NCI-H1436 treated with DMSO at 0.1 percent for 48 hours (cell line): ENCODE measurements at places on chromosomes 16 and 17.

GRCh38 chr17:79116575-79117368 is 42.1 kb downstream of the ENGASE start:
- no peak for DNase-seq

DNA sequence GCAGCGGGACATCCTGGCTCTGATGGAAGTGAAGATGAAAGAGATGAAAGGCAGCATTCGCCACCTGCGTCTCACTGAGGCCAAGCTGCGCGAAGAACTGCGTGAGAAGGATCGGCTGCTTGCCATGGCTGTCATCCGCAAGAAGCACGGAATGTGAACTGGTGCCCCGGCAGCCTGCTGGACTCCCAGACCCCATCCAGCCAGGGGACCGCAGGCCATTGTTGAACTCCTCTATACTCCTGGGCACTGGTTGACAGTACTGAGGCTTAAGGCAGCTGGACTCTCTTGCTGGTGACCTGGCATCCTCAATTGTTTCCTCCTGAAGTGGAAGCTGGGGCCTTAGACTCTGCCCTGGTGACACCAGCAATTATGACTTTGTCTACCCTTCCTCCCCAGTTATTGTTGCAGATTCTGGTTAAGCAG is 1.2 kb downstream of the THAP11 start:
- DNase-seq = no peak

- DNase-seq = no peak
These were observed 17.8 kb downstream of the ACTG1 start for GRCh38 chr17:81494626-81495377.

DNA sequence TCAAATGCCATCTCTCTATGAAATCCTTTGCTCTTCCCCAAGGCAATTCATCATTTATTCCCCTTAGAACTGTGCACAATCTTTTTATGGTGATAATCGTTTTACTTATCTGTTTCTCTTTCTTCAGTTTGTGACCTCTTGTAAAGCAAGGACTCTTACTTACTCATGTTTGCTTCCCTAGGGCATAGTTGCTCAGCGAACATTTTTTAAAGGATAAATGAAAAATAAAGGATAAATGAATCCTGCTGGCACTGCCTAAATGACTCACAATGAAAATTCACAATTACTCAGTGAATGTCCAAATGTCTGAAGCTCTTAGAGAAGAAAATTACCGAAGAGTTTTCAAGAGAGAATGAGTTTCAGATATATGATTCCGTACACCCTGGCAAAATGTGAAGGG is 671.7 kb downstream of the CDH11 start:
- DNase-seq = no peak

GRCh38 chr17:77132411-77133086 is 8.2 kb upstream of the SEC14L1 start:
- DNase-seq = no peak

- no peak for DNase-seq
These were observed at the start of gene MMP28 for GRCh38 chr17:35795007-35795870. MMP28 (minus strand) TSS chr17:35795641; CDS start chr17:35795377, 264 bp downstream.

DNA sequence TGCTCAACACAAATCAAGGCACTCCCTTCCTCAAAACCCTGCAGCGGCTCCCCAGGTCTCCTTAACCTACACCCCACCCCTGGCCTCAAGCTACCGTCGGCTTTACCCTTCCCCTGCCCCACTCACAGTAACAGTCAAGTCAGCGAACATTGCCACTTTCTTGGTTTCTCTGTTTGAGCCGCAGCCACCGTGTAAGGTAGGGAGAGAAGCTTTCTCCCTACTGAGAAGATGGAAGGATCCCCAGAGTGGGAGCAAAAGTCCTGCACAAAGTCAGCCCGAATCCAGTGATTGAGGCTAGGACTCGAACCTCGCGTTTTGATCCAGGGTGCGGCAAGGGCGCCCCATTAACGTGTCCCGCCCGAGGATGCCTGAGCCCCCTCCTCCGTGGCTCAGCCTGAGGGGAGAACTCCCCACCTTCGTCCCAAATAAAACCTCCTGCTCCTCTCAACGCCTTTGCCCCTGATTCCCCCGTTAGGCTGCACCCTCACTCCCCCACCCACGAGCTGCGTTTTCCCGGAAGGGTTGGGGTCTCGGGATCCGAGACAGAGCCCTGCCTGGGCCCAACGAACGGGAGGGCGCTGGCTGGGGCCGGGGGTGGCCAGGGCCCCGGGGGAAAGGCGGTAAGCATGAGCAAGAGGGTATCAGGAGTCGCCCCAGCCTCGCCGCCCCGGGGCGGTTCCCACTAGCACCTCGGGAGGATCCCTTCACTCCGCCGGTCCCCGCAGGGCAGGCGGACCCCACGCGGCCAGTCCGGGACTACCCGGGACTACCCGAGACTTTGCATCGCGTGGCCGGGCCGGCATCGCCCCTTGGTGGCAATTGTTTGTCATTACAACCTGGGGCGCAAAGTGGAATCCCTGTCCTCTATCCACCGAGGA is 9.9 kb upstream of the NAGS start:
- no peak for DNase-seq

DNA sequence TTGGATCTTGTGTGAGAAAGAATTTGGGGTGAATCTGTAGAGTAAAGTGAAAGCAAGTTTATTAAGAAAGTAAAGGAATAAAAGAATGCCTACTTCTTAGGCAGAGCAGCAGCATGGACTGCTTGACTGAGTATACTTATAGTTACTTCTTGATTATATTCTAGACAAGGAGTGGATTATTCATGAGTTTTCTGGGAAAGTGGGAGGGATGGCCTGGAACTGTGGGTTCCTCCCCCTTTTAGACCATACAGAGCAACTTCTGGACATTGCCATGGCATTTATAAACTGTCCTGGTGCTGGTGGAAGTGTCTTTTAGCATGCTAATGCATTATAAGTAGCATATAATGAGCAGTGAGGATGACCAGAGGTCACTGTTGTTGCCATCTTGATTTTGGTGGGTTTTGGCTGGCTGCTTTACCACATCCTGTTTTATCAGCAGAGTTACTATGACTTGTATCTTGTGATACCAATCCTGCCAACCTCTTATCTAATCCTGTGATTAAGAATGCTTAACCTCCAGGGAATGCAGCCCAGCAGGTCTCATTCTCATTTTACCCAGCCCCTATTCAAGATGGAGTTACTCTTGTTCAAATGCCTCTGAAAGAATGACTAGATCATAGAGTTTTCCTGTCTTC is 58.7 kb downstream of the HSD17B2 start:
- DNase-seq = no peak

DNA sequence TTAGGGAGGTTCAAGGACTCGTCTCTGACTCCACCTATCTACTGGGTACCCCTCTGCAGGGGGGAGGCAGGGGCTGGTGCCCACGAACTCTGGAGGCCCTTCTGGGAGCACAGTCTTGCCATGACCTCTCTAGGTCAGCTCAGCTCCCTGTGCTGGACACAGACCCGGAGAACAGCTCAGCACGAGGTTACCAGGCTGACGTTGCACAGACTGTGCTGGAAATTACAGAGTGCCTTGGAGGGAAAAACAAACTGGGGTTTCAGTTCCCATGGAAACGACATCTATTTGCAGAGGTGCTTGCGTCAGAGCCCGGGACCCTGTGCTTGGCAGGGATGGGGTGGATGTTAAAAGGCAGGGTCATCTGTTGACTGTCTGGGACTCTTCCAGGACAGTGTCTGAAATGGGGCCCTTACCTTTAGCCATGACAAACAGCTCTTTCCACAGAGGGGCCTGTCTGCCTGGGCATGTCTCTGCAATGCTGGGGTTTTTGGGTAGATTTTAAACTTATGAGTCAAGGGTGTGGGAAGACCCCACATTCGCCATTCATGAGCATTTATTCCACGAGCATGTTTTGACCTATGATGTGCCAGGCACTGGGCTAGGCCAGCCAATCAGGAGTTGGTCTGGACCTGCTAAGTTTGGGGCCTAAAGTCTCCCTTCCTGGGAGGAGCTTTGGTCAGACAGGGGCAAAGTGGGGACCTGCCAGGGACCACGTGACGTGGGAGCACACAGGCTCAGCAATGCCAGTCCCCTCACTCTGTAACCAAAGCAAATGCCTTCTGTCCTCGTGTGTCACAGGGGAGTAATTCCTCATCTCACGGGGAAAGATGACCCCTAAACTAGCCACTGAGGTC is 22.5 kb downstream of the CCR7 start:
- no peak for DNase-seq

DNA sequence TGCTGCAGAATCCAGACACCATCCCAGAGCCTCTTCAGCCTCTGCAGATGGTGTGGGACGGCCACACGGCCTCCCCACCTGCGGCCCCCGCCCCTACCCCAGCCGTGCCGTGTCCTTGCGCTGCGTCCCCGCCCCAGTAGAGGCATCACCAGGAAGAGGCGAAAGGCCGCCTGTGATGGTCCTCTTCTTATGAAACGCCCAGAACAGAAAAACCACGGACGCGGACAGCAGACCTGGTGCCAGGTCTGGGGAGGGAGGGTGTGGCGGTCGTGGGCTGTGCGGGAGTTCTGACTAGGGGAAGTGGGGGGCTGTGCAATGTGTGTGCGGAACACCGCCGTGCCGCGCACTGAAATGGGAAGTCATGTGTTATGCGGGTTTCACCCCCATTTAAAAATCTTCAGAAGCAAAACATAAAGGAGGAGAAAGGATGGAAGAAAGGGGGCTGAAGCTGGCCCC is 25.5 kb downstream of the ACSF3 start:
- DNase-seq = no peak

DNA sequence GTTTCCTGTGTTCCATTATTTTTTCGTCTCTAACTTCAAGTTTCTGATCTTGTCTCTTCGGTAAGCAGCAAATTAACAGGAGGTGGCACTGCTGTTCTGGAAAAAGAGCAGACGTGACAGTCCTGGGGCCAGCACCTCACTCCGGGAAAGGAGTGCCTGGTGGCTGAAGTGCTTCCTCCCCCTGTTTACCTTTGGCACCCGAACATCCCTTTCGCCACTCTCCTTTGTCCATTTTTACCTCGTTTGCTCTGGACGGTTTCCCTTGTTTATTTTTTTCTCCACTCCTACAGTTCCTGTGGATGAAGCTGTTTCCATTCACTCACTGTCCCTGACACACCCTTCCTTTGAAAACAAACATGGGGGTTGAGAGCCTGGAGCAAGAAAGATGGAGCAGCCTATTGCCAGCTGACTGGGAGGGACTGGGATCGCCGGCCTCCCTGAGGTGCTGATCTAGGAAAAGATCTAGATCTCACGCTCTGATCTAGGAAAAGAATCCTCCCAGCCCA is 12.6 kb downstream of the SAP30BP start:
- DNase-seq = no peak

DNA sequence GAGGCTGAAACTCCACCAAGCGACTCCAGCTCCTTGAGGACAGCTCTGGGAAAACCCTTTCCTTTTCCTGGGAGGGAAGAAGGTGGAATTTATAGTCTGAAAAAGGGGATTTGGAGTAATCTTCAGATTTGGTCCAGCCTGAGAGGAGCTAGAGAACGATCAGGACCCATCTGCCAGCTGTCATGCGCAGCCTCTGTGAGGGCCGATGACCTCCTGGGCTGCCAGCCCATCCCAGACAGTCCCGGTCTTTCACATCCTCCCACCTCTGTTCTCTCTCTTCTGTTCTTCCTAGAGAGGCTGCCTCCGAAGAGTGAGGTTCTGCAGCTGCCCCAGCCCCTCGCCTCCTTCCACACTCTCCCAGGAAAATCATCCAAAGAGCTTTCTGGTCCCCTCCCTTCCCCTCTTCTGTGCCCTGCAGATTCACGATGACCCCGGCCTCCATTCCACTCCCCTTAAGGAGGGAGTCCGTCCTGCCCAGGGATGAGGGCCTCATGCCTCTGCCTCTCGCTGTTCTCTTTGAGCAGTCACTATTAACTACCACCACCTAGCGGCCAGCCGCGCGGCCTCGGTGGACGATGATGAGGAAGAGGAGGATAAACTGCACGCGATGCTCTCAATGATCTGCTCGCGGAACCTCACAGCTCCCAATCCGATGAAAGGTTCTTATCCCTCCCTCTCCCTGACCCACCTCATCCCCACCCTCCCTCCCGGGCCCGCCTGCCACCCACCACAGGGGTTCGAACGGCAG is 29.6 kb downstream of the SGSM2 start:
- DNase-seq = no peak

DNA sequence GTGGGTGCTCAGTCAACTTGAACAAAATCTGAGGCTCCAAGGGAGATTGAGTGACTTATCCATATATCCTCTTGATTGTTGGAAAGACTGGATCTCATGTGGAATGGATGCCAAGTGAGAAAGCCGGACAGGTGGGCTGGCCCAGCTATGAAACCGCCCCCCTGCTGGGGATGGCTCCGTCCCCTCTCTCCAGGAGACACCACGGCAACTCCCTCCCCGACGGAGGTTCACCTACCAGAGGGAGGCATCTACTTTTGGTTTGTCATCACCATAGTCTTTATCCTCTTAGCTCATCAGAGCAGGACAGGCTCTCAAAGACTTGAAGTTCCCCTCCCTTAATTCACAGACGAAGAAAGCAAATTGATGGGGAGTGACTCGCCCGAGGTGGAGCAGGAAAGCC is 1.8 kb upstream of the ALG1 start:
- no peak for DNase-seq

DNA sequence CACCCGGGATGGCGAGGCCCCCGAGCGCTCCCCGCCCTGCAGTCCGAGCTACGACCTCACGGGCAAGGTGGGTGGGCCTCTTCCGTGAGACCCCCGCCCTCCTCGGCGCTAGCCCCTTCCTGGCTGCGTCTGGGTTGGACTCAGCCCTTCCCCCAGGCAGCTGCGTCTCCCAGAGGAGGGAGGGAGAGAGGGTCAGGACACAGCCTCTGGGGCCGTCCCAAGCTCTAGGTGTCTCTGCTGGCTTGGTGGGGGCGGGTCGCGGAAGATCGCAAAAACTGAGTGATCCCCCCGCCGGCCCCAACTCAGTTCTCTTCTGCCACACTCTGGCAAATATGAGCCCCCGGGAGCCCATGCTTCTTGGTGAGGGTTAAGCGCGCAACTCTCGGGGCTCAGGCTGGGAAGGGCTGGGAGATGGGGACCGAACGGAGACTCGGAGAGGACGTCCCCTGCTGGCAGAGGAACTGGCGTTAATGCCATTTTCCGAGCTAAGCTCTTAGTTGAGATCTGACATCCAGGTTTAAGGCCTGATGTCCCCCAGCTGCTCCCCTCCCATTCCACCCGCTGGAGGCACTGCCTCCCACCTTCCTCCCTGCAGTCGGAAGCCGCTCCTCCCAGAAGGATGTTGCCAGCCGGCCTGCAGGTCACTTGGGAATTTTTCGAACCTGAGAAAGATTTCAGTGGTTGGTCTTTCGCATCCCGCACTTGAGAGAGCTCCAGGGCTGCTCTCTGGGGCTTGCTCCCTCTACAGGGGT is 419 bp downstream of the RAB37 start:
- DNase-seq = no peak

DNA sequence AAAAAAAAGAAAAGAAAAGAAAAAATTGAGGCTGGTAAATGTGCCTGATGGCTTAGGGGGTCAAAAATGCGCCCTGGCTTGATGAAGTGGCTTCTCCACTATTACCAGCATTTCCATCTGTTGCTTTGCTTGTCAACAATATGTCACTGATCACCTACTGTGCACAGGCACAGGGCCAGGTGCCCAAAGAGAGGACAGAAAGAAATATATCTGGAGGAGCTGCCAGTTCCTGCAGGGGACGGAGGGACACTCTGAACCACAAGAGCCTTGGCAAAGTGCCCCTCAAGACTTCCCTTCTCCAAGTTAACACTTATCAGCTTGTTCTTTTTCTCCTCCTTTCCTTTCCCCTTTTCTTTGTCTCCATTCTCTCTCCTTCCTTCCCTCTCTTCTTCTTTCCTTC is 34.7 kb downstream of the GINS3 start:
- DNase-seq = no peak
